ENCODE measurements at places on chromosomes 4 and X.

DNA sequence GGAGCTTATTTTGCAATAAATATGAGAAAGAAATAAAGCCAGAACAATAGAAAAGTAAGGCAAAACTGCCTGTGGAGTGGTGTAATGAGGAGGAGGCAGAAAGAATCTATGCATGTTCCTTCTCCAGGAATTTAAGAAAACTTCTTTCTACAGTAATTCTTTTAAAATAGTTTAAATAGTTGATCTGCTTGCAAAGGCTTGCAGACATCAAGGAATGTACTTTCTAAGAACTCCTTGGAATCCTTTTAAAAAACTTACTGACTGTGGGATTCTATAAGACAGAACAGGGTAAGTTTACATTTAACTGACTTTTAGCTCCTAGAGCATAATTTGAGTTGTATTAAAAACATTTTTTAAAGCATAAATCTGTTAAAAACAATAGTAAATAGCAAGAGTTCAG lies 63.2 kb upstream of the ALB start:
- no peak for DNase-seq

DNA sequence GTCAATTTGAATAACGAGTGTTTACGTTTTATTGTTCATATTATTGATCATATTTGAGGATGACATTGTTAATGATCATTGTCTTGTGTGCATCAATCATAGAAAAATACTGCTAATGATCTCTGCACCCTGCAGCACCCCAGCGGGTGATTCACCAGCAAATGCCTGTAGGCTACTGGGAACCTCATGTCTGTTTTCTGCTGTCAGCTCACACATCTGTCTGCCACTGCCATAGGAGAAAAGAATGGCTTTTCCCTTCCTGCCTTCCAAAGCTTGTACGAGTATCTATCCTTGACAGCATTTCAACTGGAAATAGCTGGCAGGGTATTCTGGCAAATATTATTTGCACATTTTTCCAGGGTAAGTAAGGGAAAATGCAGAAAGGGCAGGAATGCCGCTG lies 272.1 kb upstream of the TRAM1L1 start:
- DNase-seq = no peak

- no peak for DNase-seq
These were observed 15.0 kb upstream of the ELF4 start for GRCh38 chrX:130125091-130125874.

DNA sequence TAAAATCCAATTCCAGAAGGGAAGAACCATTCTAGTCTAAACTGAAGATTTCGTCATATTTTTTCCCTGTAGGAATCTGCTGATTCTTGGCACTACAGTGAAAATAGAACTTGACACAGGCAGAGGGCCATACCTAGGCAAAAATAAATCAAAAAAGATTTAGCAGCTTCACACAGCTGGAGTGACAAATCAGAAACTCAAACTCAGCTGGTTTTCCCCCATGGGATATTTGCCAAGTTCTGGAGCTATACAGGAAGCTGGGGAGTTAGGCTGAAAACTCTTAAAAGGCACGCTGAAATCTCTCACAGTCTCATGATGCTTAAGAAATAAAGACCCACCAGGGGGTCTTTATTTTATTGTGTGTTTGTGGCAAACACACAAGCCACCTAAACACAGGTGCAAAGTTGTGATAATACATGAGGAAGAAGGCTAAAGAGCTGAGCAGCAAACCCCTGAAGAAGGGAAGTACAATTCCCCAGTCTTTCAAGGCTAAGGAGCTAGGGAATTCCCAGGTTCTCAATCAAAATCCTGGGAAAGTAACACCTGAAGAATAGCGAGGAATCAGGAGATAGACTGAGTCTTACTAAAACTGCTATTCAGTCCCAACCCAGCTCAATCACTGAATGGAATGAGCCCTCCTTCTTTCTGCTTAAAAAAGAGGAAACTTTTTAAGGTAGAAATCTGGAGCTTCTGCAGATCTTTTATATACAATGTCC lies 32.1 kb upstream of the BEND2 start:
- DNase-seq = no peak

- DNase-seq = no peak
These were observed 6.6 kb downstream of the LANCL3 start for GRCh38 chrX:37578045-37578444.

Measured in stimulated activated CD8-positive, alpha-beta memory T cell treated with anti-CD3 and anti-CD28 coated beads, Interleukin-7, amount 100 ng/mL, for 1 hour (primary cell).